Cerebellar nuclear complex (tissue), 1 donor: ENCODE measurements at places on chromosomes 13 and 19.

GRCh38 chr13:112346173-112346898 lies 29.8 kb upstream of the SPACA7 start:
- DNase-seq, result no peak

DNA sequence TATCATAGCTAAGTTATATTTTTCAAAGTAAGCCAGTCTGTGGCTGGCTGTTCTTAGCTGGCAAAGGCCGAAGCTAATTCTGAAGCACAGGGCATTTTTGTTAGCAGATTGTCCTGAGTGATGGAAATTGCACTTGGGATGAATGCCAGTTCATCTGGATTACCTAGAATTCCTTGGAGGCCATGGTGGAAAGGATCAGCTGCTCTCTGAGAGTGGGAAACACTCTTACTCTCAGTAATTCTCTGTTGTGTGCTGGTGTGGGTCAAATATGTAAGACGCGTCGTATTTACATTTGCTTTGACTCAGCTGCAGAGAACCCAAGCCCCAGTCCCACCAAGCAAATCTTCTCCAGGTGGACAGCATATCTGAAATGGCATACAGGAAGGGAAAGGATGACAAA lies 60.7 kb upstream of the C1QTNF9B start:
- no peak for DNase-seq

GRCh38 chr13:63628310-63628709 lies 2212.7 kb upstream of the PCDH20 start:
- no peak for DNase-seq

DNA sequence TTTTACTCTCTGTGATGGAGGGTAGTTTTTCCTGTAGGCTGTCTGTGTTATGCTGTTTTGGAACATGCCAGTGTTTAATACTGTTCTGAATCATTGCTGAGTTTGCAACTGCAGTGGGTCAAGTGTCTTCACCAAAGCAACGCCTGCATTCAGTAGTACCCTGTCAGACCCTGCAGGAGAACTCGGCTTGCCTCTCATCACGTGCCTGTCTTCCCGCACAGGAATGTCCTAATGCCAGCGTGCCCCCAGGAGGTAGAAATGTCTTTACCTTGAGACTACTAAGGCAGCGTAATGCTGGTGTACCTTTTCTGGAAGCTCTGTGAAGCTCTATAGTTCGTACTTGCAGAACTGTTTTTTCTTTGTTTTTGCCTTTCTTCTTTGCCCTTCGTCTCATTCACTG lies 42.3 kb downstream of the POLR1D start:
- DNase-seq, result no peak

DNA sequence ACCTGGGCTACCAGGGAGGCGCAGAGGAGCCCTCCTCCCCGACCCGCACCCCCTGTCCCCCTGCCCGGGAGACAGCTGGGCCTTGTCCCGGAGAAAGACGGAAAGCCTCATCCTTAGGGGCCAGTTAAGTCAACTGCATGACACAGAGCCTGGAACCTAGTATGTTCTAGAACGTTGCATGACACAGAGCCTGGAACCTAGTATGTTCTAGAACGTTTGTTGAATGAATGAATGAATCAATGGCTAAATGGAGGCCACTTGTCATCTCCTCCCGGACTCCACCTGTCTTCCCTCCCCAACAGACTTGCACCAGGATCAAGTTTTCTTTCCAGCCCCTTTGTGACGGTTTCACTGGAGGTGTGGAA lies 706 bp downstream of the SERP2 start:
- DNase-seq, result no peak

GRCh38 chr13:67632590-67632989 lies 402.5 kb upstream of the PCDH9 start:
- DNase-seq, result no peak
